ENCODE measurements at places on chromosomes 2 and 18.

DNA sequence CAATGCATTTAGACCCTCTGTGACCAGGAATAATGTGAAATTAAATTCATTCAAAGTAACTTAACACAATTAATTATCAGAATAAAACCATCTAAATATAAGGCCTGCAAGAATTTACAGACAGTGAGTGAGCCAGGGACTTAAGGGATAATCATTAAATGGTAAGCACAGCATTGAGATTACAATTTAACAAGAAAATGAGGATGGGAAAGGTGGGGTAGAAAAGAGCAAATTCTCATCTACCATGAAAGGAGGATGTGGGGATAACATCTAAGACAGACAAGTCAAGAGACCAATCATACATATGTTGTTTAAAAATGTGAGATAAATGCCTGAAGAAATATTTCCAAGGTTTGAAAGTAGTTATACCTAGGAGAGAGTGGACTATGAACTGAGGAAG, 259.3 kb upstream of the NT5C1B start:
- no peak for DNase-seq

- no peak for DNase-seq
Measured at GRCh38 chr2:134706587-134707329, 12.0 kb downstream of the TMEM163 start.

DNA sequence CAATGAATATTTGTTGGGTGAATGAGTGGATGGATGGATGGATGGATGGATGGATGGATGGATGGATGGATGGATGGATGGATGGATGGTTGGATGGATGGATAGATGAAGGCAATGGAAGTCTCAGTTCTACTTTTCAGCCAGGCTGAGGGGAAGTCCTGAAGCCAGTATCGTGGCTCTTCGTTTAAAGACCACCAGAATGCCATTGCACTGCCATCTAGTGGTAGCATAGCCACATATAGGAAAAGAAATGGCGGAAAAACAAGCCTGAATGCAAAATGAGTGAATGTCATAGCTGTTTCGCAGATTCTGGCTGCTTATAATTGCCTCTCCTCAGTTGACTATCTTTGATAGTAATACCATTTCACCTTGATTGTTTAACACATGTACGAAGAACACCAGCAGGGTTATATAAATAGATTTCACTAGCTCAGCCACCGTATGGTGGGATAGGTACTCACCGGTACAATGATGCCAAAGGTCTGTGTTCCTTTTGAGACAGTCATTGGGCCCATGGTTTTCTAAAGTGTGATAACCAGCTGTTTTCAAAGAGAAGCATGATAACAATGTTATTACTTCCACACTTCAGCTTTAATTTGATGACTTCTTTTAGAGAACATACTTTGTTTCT, 62.3 kb upstream of the GREB1L start:
- DNase-seq = peak; percentile 87

GRCh38 chr18:67347438-67347837, 169.1 kb downstream of the DSEL start:
- no peak for DNase-seq

DNA sequence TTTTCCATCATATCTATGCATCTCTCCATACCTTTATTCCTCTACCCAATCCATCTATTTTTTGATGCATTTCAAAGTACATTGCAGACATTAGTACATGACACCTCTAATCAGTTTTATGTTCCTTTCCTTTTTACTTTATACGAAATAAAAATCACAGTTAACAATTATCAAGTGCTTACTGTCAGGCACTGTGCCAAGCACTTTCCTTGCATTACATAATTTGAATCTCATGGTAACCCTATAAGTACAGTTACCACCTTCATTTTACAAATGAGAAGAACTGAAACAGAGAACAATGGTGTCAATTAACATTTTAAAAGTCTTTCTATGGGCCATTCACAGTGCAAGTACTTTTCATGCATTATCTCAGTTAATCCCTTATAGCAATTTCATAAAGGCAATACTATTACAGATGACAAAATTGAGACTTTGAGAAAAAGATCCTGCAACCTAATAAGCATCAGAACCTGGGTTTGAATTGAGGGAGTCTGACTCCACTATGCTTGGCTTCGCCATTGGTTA, 544.4 kb upstream of the TNP1 start:
- no peak for DNase-seq

GRCh38 chr18:9701609-9702349, 6.3 kb upstream of the RAB31 start:
- peak; percentile 63 for DNase-seq

GRCh38 chr2:217751192-217751591, 251.6 kb downstream of the TNS1 start:
- DNase-seq = peak; percentile 6

DNA sequence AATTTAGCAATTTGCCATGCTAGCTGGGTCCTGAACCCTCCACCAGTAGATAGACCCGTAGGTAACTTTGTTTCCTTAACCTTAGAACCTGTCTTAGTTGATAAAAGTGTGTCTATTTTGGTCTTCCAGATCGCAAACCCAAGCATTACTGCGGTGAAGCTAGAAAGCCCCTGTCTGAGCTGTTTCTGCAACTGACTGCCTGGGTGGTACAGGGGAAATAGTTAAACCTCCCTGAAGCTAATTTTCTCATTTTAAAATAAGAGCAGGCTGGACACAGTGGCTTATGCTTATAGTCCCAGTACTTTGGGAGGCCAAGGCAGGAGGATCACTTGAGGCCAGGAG, 101.7 kb upstream of the MSH2 start:
- DNase-seq = no peak
